ENCODE measurements at places on chromosomes 1 and 21.
A peak's percentile ranks its signal among the peaks of the same experiment; 100 is the strongest.

GRCh38 chr1:32180186-32181060, 948 bp downstream of the TXLNA start:
- no peak for DNase-seq

GRCh38 chr1:219959540-219960203, 31.3 kb upstream of the SLC30A10 start:
- no peak for DNase-seq

DNA sequence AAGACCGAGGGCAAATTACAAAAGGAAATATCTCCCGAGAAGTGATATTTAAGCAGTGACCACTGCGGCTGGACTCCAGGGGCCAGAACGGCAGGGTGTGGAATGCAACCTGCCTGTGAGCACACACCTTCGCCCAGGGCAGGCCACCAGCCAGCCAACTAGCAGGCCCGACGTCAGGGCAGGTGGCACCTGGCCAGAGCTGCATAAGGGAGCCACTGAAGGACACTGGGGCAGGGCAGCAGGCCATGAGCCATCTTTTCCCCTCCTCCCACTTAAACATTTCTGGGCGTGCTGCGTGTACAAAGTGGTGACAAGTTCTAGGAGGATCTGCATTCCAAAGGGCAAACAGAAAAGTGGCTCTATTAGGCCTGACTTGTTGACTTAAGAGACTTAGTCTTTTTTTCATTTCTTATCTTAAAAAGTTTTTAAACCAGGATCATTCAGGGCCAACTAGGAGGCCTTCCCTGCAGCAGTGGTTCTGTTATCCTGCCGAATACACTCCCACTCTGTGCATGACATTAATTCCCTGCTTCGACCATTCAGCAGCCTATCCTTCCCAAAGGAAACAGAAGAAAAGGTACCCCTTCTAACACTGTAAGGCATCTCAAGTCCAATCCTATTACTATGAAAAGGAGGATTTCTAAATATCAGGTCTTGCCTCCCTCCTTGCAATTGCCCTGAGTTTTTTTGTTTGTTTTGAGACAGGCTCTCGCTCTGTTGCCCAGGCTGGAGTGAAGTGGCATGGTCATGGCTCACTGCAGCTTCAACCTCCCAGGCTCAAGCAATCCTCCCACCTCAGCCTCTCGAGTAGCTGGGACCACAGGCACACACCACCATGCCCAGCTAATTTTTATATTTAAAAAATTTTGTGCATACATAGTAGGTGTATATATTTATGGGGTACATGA, 96.3 kb downstream of the BCAR3 start:
- DNase-seq: no peak

- DNase-seq: no peak
Observed at GRCh38 chr1:204650911-204651570, 34.5 kb downstream of the LRRN2 start.

DNA sequence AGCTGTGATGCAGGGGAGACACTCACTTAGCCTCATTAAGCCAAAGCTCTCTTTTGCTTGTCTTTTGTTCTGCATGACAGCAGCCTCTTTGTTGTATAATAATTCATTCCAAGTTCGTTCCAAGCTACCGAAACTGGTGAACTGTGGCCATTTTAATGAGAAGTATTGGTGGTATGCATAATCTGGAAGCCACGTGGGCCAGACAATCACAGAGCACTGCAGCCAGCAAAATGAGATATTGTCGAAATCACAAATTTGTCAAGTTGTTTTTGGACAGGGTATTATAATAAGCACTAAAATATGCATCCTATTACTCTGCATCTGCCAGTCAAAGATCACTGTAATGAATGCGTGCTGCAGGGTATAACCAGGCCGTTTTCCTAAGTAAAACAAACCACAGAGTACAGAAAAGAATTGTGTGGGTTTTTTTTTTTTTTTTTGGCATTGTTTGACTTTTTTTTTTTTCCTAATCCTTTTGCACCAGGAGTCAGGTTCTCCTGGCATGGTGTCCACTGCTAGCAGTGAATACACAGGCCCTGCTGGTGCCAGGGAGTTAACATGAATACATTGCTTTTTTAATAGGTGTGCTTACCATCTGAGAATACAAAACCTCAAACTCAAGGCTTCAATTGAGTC, 423.9 kb downstream of the PTBP2 start:
- DNase-seq: no peak

GRCh38 chr1:176559878-176560277, 96.9 kb downstream of the PAPPA2 start:
- DNase-seq: peak; percentile 22

GRCh38 chr1:60342569-60342968, 269.0 kb upstream of the C1orf87 start:
- DNase-seq: no peak

- DNase-seq: no peak
Observed at GRCh38 chr1:51740652-51741051, 123.8 kb downstream of the OSBPL9 start.

DNA sequence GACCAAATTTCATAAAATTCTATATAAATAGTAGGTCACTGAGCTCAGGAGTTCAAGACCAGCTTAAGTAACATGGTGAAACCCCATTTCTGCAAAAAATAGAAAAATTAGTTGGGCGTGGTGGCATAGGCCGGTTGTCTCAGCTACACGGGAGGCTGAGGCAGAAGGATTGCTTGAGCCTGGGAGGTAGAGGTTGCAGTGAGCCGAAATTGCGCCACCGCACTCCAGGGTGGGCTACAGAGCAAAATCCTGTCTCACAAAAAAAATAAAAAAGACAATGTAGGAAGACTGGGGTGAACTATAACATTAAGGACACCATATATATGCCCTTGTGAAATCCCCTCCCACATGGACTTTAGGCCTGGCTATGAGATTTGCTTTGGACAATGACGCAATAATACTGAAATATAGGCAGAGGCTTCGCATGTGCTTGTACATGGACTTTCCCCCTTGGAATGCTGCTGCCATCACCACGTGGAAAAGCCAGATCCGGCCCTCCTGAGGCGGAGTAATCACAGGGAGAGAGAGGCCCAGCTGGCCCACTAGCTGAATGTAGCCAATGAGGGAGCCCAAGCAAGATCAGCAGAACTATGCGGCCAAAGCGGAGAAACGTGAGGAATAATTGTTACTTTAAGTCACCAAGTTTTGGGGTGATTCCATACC, 13.1 kb upstream of the USP1 start:
- DNase-seq: no peak

GRCh38 chr1:236425031-236425663, 31.1 kb downstream of the EDARADD start:
- DNase-seq: no peak

GRCh38 chr1:150281221-150281757, 1.1 kb upstream of the CIART start:
- no peak for DNase-seq

GRCh38 chr1:226063224-226063976, 884 bp downstream of the H3-3A start:
- DNase-seq: no peak

- DNase-seq: no peak
Observed at GRCh38 chr1:2962946-2963345, 58.3 kb upstream of the ACTRT2 start.

DNA sequence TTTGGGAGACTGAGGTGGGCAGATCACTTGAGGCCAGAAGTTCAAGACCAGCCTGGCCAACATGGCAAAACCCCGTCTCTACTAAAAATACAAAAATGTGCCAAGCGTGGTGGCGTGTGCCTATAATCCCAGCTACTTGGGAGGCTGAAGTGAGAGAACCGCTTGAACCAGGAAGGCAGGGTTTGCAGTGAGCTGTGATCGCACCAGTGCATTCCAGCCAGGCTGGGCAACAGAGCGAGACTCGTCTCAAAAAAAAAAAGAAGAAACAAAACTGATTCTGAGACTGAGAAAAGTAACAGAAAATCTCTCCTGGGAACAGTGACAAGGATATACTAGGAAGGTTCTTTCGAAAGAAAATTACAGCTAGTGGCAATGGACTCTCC, 20.9 kb downstream of the USP48 start:
- no peak for DNase-seq

DNA sequence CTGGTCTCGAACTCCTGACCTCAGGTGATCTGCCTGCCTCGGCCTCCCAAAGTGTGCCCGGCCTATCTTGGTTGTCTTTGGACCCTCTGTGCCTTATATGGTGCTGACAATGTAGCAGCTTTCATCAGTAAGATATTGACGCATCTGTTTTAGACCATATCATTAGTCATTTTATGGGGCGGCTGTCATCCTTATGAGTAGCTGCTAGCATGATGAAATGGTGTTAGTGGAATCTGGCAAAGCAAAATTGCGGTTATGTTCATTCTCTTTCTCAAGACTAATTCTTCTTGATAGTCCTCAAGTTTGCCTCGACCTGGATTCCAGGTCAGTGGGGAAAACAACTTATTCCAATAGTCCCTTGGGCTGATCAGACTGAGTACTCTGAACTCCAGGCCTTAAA, 199.9 kb downstream of the PRDM2 start:
- no peak for DNase-seq

DNA sequence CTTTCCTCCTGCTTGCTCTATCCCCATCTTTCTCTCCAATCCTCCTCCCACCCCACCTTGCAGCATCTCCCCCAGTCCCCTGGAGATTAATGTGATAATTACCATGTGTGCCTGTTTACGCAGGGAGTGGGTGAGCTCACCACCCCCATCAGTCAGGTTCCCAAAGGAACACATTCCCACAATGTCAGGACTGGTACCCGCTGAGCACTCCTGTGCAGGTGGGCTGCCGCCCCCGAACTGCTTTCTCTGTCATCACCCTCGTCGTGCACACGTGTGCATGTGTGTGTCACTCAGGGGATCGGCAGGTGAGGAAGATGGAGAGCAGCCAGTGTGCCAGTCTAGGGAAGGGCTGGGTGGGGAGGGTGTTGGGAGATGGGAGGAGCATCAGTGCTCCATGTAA, 163.4 kb downstream of the CACNA1E start:
- DNase-seq: no peak

GRCh38 chr1:14922942-14923726, 230.4 kb upstream of the TMEM51 start:
- no peak for DNase-seq

DNA sequence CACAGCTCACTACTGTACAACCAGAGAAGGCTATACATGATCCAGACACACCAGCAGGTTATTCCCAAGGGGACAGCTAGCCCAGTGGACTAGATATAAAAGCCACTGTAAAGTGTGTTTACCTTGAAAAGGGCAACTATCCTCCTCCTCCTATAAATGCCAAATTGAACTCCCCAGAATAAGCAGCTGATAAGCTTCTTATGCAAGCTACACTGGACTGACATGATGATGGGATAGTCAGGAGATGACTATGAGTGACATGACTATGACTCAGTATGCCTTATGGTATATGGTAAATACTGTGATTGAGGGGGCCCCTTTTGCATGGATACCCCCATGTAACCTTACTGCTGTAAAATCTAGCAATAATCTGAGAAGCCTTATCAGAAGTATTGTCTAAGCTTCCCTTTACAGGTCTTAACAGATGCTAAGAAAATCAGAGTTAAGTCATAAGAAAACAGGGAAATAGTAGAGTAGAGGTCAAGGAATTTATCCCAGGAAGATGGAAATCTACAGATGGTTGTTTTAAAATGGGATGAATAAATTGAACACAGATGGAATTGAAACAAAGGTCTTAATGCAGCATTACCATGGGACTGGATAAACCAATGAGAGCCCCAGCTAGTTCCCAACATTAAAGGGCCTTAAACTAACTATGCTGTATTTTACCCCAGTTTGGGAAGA, 55.8 kb downstream of the TRIM33 start:
- DNase-seq: no peak

- no peak for DNase-seq
Observed at GRCh38 chr1:203913073-203913521, 51.7 kb downstream of the SNRPE start.

GRCh38 chr1:237613984-237614383, 276.7 kb downstream of the ZP4 start:
- no peak for DNase-seq

DNA sequence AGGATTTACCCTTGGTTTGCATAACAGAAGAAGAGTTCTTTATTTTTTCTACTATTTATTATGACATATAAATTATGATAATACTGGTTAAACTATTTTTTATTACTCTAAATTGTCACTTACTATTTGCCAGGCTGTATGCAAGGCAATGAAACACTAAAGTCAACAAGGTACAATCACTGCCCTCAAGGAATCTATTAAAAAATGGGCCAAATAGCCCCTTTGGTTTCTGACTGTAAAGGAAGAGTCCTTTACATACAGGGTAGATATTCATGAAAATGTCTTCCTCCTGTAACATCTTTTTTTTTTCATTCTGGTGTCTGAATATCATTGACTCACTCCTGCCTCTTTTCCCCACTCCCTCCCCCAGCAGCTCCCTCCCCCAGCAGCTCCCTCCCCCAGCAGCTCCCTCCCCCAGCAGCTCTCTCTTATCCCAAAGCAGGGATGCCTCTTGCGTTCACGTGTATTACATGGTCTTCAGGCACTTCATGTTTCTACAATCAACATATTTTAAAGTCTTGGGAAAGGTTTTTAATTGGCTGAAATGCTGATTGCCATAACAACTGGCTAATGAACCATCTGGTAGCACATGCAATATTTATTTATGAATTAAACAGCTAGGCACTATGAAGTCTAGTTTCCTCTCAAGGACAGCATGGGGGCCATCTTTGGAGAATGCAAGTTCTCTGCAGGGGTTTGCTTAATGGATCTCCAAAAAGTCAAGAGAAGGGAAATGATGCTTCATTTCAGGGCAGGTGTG, 400.4 kb upstream of the PLXNA2 start:
- no peak for DNase-seq

DNA sequence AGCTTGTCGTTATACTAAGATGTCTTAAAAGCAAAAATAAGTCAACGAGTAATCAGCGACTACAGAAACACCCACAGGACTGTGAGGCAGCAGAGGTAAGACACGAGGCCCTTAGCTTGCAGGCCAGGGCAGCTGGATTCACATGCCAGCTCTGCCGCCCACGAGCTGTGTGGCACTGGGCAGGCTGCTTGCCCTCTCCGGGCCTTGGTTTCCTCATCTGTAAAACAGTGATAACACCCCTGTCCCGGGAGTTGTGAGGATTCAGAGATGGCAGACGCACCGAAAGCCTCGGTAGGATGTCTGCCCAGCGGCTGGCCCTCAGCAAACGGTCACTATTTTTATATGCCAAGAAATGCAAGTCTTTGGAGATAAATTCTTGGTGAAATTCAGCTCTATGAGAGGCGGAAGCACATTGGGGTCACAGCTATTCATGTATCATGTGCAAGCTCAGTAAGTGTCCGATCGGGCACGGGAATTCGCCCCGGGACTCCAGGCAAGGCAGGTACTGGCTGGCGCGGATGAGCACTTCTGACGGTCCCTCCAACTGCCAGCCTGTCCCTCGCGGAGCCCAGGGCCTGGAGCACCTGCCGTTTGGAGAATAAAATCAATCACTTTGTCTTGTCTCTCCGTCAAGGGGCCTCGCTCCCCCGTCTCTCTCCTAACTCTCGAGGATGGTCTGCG, 1.1 kb downstream of the C2CD2 start:
- no peak for DNase-seq

DNA sequence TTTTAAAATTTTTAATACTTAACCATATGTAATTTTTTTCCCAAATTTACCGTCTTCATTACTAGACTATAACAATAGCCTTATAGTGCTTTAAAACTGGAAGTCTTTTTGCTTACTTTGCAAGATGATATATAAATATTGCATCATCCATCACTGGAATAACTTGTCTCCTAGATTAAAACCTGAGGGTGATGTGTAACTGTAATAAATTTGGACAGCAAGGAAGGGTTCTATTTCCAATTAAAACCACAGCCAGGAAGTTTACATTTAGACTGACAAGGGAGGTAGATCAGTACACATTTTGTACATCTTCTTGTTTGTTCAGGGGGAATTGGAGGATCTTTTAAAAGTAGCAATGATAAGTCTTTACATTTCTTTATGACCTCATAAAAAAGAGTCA, 21.9 kb downstream of the NTNG1 start:
- no peak for DNase-seq
